Umbilical cord (tissue), 2 donors: ENCODE measurements at places on chromosomes 4 and X.
A peak's percentile ranks its signal among the peaks of the same experiment; 100 is the strongest.

DNA sequence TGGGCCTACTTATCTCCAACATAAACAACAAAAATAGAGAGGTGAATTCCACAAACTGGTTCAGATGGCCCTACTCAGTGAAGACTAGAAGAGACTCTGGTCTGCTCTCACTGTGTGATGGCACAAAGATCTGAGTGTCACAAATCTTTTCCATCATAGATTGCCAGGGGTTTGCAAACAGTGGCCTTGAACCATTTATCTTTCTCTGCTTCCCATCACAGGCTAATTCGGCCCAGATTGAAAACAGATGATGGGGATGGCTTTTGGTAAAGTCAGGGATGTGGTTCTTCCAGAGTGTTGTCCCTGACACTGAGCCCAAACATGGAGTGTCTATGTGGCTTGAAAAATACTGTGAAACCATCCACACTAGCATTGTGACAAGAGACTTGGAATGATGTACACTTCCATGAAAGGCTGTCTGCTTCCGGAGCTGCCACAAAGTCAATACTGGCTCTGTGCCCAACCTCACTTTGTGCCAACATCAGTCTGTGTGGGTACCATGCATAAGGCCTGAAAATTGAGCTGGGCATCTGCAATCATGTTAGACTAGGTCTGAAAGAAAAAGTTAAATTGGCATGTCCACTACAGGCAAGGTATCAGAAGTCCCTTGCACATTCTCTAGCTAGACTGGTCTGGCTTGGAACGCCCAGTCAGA is 25.2 kb upstream of the PLAC1 start:
- no peak for DNase-seq

GRCh38 chr4:36773467-36773866 is 471.1 kb upstream of the NWD2 start:
- no peak for DNase-seq

DNA sequence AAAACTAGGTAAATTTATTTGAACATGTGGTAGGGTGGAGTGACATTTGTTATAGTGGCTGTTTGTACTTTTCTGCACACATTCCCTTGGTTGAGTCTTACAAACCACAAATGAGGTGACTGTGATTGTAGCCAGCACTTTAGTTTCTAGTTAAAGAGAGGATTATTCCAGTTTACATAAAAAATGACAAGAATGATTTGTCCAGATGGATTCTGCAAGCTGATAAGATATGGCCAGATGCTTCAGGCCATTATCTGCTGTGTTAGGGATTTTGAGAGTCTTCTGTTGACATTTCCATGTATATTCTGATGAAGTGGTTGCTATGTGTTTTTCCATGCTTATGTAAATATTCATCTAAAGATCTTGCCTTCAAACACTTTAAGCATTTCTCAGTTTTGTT is 31.0 kb upstream of the PDE5A start:
- peak; percentile 64 for DNase-seq

GRCh38 chr4:185896817-185897488 is 85.0 kb upstream of the SORBS2 start:
- no peak for DNase-seq

DNA sequence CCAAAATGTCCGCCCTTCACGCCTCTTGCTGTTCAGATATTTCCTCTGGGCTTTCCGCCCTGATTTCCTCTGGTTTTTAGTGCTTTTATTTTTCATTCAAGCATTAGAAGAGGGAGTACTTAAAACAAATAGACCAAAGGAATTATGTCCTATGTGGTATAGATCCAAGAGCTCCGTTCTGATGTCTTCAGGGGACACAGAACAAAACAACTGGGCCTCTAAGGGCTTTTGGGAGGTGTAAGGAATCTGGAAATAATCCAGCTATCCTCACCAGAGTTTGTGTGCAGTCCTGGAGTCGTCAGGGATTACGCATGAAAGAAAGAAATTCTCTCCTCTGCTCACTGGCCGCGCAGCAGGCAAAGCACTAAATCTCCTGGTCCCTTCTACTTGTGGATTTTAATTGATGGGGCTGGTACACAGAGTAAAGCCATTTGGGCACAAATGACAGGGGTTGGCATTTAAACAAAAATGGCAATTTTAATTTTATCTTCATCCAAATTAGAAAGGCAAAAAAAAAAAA is 999.2 kb downstream of the ADGRL3 start:
- DNase-seq: no peak
